ENCODE measurements at places on chromosomes 12 and 14. TPM values are rescaled to one million over a fixed set of nuclear protein-coding genes. Genes with fewer than 3 reads are reported as not detected.

The AKAP3 gene
- total RNA-seq: 0.47 TPM

The LRFN5 gene
- under 0.01 TPM for total RNA-seq

The TTC8 gene
- total RNA-seq: 9.3 TPM

The DDN gene
- total RNA-seq: 0.09 TPM

The ST8SIA1 gene
- total RNA-seq: 0.09 TPM

The PPP1R1A gene
- total RNA-seq: not detected

The CISTR gene
- total RNA-seq: not detected

The C12orf54 gene
- not detected for total RNA-seq

The PRICKLE1 gene
- total RNA-seq: 21.4 TPM

The FAM234B gene
- 6.7 TPM for total RNA-seq

The FOXG1 gene
- total RNA-seq: not detected

The HOXC9 gene
- total RNA-seq: not detected

The KRT83 gene
- not detected for total RNA-seq

The PLEKHD1 gene
- under 0.01 TPM for total RNA-seq

The SLC39A2 gene
- total RNA-seq: not detected

The CIROP gene
- not detected for total RNA-seq

The PSMC6 gene
- total RNA-seq: 100 TPM

The LRRC9 gene
- total RNA-seq: not detected

The PEX5 gene
- total RNA-seq: 25.8 TPM

The LRTM2 gene
- not detected for total RNA-seq

The TCL1A gene
- total RNA-seq: not detected

The TDRD9 gene
- 1.0 TPM for total RNA-seq

The KIF5A gene
- total RNA-seq: under 0.01 TPM

The RASSF9 gene
- total RNA-seq: 0.99 TPM

The C12orf50 gene
- total RNA-seq: not detected

The TCL1B gene
- total RNA-seq: not detected

The HOXC11 gene
- not detected for total RNA-seq

The RNF34 gene
- 116 TPM for total RNA-seq
